NCI-H1436 treated with DMSO at 0.1 percent for 48 hours (cell line): ENCODE measurements at places on chromosomes 6 and 20.

- DNase-seq, result no peak
These were observed 170.3 kb upstream of the TNFAIP3 start for GRCh38 chr6:137696765-137697164.

- DNase-seq, result no peak
These were observed 21.0 kb downstream of the RMND1 start for GRCh38 chr6:151430886-151431285.

GRCh38 chr20:49372095-49372734, 94.4 kb upstream of the ZNFX1 start:
- DNase-seq, result no peak

GRCh38 chr6:83467620-83468036, 36.8 kb upstream of the ME1 start:
- no peak for DNase-seq

GRCh38 chr6:111764238-111765175, 108.7 kb downstream of the FYN start:
- no peak for DNase-seq

GRCh38 chr6:38221251-38221650, 401.7 kb downstream of the ZFAND3 start:
- no peak for DNase-seq
